NCI-H774 (cell line): ENCODE measurements at places on chromosomes 5 and 9.

DNA sequence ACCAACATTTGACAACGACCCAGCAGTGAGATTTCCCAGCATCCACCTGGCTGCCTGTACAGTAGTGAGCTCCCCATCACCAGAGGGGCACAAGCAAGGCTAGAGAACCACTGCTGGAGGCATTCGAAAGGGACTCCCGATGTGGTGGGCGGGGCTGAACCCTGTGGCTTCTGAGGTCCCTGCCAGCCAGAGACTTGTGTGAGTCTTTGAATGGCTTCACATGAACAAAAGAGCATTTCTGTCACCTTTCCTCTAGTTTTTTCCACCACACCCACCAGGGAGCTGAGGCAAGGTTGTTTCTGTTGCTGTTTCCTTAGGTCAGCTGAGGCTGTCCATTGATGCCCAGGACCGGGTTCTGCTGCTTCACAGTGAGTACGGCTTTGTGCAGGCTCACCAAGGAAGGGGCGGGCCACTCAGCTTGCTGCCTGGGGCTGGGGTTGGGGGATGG lies 15.7 kb downstream of the RGS3 start:
- DNase-seq = no peak

GRCh38 chr5:145110834-145111233 lies 724.3 kb downstream of the PRELID2 start:
- no peak for DNase-seq

DNA sequence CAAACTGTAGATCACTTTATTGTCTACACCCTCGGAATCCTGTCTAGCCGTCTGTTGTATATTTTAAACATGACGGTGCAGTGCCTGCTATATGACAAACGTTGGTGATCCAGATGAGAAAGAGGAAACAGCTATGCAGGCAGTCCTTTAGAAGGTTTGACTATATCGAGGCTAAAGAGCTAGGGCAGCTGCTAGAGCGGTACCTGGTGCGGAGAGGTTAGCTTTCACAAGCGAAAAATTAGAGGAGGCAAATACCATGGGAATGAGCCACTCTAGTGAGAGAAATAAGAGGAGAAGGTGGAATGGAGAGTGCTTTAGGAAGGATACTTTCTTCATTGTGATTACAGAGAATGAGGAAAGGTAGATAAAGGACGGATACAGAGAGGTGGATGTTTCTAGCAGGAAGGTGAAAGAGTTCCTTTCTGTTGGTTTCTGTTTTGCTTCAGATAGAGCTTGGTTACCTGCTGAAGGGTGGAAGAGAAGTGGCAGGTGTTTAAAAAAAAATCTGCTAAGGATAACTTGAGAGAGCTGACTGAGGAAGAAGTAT lies 959 bp upstream of the FBXL17 start:
- DNase-seq = no peak

DNA sequence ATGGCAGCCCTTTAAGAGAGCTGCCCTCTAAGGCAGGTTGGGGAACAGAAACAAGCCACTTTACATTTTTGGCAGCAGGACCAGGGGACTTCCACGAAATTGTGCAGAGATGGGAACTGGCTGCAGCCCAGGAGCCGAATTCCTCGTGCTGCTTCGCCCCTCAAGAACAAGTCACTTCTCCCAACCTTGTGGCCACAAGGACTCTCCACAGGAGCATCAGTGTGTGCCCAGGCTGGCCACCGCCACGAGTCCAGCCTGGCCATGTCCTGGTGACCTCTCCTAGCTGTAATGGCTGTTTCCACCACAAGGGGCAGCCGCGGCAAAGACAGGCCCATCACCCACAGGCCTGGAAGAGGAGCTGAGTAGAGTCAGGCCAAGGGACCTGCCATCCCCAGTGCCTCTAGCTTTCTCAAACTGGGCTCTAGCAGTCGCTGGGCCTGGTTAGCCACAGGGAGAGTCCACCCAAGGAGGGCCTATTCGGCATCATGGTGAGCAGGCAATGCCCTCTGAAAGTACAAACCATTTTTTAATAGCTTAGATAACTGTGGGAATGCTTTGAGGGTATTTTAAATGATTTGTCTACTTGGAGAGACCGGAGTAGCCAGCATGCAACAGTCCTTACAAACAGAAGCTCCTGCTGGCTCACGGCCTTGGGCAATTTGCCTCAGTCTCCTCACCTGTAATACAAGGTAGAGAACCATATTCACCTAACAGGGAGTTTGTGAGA lies 129.0 kb downstream of the COL23A1 start:
- DNase-seq = no peak

DNA sequence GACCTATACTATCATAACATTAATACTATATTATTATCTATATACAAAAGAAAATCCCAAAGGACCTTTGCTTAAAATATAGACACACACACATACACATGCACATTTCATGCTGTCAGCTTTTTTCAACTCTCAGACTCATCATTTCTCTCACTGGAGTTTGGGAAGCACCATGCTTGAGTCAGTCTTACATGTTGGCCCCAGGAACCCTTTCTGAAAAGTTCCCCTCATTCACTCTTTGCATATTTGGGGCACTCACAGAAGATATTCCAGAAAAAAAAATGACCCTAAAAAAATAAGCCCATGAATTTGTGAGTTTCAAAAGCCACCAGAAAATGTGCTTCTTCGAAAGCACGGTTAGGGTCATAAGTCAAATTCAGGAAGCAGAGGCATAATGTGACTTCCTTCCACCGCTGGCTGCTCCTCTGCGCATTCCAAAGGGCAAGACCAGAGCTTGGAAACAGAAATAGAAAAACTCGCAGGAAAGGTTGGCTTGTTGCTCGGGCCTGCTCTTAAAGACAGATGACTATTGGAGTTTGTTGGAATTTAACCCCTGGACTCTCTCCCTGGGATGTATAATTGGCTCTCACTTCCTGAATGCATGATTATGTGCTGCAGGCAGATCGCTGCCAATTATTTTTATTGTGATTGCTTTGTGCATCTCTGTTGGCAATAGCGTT lies 129.7 kb upstream of the IQGAP2 start:
- no peak for DNase-seq

DNA sequence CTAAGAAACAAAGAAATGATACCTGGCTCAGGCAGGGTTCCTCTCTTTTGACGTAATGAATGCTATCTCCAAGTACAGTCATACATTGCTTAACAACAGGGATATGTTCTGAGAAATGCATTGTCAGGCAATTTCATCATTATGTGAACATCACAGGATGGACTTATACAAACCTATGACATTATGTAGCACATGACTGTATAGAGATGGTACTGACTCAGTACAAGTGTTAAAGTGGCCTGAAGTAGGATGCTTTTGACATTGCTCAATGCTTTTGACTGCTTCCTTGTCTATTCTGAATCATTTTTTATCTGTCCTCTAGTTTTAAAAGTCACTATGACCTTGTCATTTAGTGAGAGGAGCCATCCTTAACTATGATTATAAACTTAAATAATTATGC lies 147.6 kb downstream of the NR2F1-AS1 start:
- no peak for DNase-seq
